ENCODE measurements at places on chromosomes 1 and 21. TPM values are rescaled to one million over a fixed set of nuclear protein-coding genes. Genes with fewer than 3 reads are reported as not detected.

The VCAM1 gene
- 0.08 TPM for total RNA-seq

The UBXN10 gene
- total RNA-seq, result not detected

The OR10J1 gene
- not detected for total RNA-seq

The BATF3 gene
- 33.7 TPM for total RNA-seq

The C1QA gene
- total RNA-seq, result not detected

The GSTM5 gene
- total RNA-seq, result not detected

The TFF3 gene
- not detected for total RNA-seq

The RNF187 gene
- total RNA-seq, result 84.4 TPM

The HPDL gene
- 5.0 TPM for total RNA-seq

The FAM167B gene
- 0.87 TPM for total RNA-seq

The GRIK3 gene
- not detected for total RNA-seq

The S100PBP gene
- 15.8 TPM for total RNA-seq

The SPRR2E gene
- not detected for total RNA-seq

All from A549 treated with CORT108297 at 1 μM for 4 hours (cell line).